Adrenal gland (tissue), 19 donors: ENCODE measurements at places on chromosomes 7 and 10. TPM values are rescaled to one million over a fixed set of nuclear protein-coding genes. Genes with fewer than 3 reads are reported as not detected.

DNA sequence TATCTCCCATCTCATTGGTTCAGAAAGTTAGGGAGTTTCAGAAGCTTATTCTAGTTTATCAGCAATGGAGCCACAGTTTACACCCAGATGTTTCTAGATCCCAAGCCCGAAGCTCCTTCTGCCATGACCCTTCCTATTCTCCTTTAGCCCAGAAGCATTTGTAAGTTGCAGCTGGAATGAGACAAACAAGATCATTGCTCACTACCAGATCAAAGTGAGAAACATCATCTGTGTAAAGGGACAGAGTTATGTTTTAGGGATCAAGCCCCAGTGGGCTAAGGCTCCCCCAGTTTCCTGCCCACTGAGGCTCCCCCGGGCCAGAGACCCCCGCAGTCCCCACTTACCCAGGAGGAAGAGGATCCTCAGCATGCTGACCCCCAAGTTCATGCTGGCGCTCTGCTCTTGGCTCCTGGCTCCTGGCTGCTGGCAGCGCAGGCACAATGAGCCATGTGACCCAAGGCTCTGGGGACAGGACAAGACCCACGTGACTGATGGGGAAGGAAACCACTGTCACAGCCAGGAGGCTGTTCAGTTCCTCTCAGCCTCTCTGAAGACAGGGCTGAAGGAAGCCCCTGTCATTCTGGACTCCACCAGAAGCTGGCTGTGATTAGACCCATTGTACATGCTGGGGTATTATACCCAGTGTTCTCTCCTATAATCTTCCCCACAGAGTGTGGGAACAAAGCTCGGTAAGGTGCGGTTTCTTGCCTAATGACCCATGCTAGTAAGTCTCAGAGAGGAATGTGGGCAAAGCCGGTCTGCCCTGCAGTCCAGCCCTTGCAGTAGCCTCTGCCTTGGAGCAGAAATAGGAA lies at the start of gene TMEM273:
TMEM273 (minus strand) TSS at position 442 of the 812 bp plus-strand sequence; CDS start at position 387, 55 bp downstream.
- H3K4me1 ChIP-seq: no peaks in the 10 kb centered on the region
- H3K27ac ChIP-seq: peak within 1 kb of the TSS; percentile 69
- no peaks in the 10 kb centered on the region for H3K36me3 ChIP-seq
- peak; percentile 64 for DNase-seq

The OR9A2 gene
- not detected for total RNA-seq

GRCh38 chr7:51645255-51645654 lies 328.6 kb upstream of the COBL start:
- no peak for DNase-seq
- H3K4me1 ChIP-seq: peaks cover 20% of the 10 kb centered on the region
- no peaks in the 10 kb centered on the region for H3K27me3 ChIP-seq
- no peak overlapping the region for H3K4me3 ChIP-seq
- no peak overlapping the region for H3K27ac ChIP-seq

The AMPH gene
- 0.61 TPM for total RNA-seq

DNA sequence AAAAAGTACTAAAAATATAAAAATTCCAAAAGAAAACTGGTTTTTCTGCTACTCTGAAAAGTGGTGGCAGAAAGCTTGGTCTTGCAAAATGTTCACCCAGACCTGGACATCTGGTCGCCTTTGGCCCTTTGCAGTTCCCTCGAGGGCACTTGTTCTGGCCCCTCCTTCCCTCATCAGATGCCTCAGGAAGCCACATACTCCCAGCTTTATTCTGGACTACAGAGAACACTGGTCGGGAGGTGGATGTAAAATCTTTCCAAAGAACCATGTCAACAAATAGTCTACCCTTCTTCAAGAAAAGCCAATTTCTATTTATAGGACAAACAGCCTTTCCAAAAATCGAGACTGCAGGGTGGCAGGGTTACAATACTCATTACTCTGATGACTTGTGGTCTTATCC lies 726.1 kb downstream of the TNS3 start:
- no peak overlapping the region for H3K27ac ChIP-seq
- no peaks in the 10 kb centered on the region for H3K27me3 ChIP-seq
- H3K4me3 ChIP-seq: no peak overlapping the region
- no peaks in the 10 kb centered on the region for H3K36me3 ChIP-seq

The MBLAC1 gene
- total RNA-seq: 2.6 TPM

- no peaks in the 10 kb centered on the region for H3K36me3 ChIP-seq
- no peaks in the 10 kb centered on the region for H3K27me3 ChIP-seq
- H3K4me1 ChIP-seq: no peaks in the 10 kb centered on the region
- no peak overlapping the region for H3K4me3 ChIP-seq
Observed at GRCh38 chr7:12199363-12199762, 11.7 kb upstream of the TMEM106B start.

GRCh38 chr10:28125701-28126100 lies 126.8 kb upstream of the ODAD2 start:
- DNase-seq: no peak
- H3K4me1 ChIP-seq: no peaks in the 10 kb centered on the region
- no peaks in the 10 kb centered on the region for H3K27me3 ChIP-seq
- no peak overlapping the region for H3K4me3 ChIP-seq
- H3K27ac ChIP-seq: no peak overlapping the region
- no peaks in the 10 kb centered on the region for H3K36me3 ChIP-seq

DNA sequence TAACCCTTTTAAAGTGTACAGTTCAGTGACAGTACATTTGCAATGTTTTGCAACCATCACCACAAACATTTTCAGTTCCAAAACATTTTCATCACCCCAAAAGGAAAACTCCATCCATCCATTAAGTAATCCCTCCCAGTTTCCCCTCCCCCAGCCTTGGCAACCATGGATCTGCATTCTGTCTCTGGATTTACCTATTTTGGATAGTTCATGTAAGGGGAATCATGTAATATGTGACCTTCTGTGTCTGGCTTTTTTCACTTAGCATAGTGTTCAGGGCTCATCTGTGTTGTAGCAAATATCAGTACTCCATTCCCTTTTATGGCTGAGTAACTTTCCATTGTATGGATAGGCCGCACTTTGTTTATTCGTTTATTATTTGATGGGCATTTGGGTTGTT lies 13.0 kb downstream of the PALD1 start:
- no peak overlapping the region for H3K27ac ChIP-seq
- peaks cover 4% of the 10 kb centered on the region for H3K4me1 ChIP-seq
- DNase-seq: no peak
- H3K36me3 ChIP-seq: no peaks in the 10 kb centered on the region
- no peaks in the 10 kb centered on the region for H3K27me3 ChIP-seq

The FBXL13 gene
- total RNA-seq: 5.0 TPM

DNA sequence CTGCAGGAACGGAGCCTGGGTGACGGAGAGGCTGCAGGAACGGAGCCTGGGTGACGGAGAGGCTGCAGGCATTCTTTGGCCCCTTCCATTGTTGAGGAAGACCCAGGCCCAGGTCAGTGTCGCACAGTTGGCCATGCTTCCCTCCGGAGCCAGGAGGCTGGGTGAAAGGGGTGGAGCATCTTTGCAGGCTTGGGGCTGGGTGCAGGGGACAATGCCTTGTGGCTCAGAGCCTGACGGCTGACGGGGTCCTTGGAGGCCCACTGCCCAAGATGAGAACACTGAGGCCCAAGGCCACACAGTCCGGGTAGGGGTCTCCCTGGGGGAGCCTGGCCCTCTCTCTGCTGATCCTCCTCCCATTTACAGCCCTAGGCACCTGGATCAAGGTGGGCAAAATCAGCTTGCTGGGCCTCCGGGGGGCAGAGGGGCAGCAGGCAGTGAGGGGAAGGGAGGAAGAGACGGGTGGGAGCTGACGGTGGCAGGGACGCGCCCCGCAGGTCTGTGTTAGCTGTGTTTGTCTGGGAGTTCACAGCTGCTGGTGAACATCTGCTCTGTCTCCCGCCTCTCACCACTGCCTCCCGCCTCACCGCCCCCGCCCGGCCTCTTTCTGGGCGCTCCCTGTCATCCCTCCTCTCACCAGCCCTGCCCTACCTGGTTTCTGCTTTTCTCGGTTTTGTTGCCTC lies 30.6 kb upstream of the PCBD1 start:
- H3K4me3 ChIP-seq: no peak overlapping the region
- peaks cover 4% of the 10 kb centered on the region for H3K27me3 ChIP-seq
- H3K27ac ChIP-seq: no peak overlapping the region
- H3K4me1 ChIP-seq: no peaks in the 10 kb centered on the region
- H3K36me3 ChIP-seq: no peaks in the 10 kb centered on the region

The EIF5AL1 gene
- 0.20 TPM for total RNA-seq

The CARD11 gene
- total RNA-seq: 2.9 TPM

- no peak for DNase-seq
- no peak overlapping the region for H3K4me3 ChIP-seq
Observed at GRCh38 chr7:44496385-44496784, 5.9 kb upstream of the NUDCD3 start.

DNA sequence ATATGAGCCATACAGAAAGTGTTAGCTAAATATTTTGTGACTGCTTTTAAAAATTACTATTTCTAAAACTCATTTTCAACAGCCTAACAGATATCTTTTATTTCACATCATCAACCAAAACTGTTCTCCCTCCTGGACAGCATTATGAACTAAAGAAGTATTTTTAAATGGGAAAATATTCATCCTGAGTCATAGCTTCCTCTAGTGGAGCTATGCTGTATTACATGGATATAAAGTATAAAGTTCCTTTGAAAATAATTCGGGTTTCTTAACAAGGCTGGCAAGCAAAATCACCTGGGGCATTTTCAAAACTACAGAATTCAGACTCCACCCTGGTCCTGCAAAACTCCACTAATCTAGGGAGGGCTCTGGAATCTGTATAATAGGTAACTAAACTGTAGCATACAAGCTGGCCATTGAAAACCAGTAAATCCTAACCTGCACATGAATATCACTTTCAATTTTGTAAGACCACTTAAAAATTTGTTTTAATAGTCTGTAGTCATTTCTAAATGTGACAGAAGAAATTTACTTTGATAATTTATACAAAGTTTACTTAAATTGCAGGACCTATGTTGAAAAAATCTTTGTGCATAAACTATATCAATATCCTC lies 53.5 kb downstream of the SCIN start:
- no peak for DNase-seq
- peaks cover 8% of the 10 kb centered on the region for H3K27me3 ChIP-seq
- H3K36me3 ChIP-seq: no peaks in the 10 kb centered on the region
- no peak overlapping the region for H3K4me3 ChIP-seq

DNA sequence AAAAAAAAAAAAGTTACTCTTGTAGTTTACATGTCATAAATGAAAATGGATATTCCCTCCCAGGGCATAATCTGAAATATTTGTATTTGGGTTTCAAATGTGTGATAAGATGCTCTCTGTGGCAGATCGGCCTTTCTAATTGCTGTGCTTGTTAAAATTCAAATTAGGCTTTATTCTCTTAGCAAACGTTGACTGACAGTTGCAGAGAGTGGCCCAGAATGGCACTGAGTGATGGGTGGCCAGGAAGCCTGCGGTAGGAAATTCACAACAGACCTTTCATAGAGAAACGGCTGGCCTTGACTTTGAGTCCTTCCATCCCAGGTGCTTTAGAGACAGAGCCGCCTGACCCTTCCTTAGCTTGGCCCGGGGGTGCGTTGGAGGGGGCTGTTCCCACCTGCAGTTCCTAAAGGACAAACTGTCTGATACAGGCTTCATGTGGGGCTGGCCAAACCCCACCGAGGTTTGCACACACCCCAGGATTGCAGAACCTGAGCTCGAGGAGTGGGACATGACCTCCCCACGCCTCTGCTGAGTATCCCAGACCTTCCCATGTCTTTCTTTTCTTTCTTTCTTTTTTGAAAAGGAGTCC lies 152.7 kb downstream of the CUX1 start:
- DNase-seq: no peak
- H3K36me3 ChIP-seq: no peaks in the 10 kb centered on the region
- no peaks in the 10 kb centered on the region for H3K4me1 ChIP-seq
- H3K27ac ChIP-seq: no peak overlapping the region
- H3K4me3 ChIP-seq: no peak overlapping the region

DNA sequence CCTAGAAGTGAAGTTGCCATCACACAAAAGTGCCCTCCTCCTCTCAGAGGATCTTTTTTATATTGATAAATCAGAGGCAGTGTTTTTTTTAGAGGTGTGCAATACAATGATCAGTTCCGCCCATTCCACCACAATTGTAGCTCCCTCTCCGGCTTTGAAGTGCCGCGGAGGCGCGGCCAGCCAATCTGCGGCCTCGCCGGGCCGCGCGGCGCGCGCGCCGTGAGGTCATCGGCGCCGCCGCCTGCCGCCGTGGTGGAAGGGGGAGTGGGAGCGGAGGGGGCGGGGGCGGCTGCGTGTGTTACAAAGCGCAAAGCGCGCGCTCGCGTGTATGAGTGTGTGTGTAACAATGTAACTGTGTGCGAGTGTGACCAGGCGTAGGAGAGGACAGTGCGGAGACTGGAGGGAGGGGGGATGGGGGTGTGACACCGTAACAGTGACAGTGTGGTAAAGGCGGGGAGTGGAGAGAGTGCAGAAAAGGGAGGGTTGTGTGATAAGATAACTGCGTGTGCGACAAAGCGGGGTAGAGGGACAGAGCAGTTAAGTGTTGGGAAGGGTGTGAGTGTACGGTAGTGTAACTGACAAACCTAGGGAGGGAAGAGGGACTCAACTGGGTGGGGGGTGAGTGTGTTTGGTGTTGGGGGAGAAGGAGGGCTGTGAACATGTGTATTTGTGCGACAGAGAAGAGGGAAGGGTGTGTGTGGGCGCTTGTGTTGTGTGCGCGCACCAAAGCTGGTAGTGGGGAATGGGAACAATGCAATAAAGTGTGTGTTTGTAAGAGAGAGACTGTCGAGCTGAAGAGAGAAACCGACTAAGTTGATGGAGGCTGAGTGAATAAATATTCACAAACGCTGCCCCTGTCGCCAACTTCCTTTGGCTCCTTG lies at the start of gene SP8:
SP8 (minus strand) TSS at position 108 of the 881 bp plus-strand sequence; CDS start at position 20, 88 bp downstream.
- H3K27ac ChIP-seq: no peak within 1 kb of the TSS
- H3K36me3 ChIP-seq: no peaks in the 10 kb centered on the region
- no peak for DNase-seq
- H3K4me3 ChIP-seq: no peak within 1 kb of the TSS
- H3K4me1 ChIP-seq: peaks cover 5% of the 10 kb centered on the region
- peaks cover 98% of the 10 kb centered on the region for H3K27me3 ChIP-seq

DNA sequence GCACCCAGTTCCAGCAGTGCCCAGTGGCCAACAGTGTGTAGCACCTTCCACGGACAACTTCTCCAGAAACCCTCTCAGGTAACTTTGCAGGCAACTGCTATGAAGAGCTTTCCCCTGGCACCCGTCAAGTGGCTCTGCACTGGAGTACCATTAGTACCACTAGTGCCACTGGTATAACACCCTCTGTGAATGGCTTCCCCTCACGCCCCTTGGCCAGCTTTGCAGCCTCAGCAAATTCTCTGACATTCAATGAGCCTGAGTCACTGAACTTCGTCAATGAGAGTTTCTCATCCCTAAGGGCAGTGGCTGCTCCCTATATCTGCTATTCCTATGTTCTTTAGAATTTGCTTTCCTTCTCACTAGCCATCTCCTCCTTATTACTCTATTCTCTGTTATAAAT lies 7.6 kb upstream of the HERPUD2 start:
- no peaks in the 10 kb centered on the region for H3K36me3 ChIP-seq
- no peak for DNase-seq
- H3K4me1 ChIP-seq: no peaks in the 10 kb centered on the region
